Left renal cortex interstitium (tissue), 4 donors: ENCODE measurements at places on chromosomes 5 and 9.

DNA sequence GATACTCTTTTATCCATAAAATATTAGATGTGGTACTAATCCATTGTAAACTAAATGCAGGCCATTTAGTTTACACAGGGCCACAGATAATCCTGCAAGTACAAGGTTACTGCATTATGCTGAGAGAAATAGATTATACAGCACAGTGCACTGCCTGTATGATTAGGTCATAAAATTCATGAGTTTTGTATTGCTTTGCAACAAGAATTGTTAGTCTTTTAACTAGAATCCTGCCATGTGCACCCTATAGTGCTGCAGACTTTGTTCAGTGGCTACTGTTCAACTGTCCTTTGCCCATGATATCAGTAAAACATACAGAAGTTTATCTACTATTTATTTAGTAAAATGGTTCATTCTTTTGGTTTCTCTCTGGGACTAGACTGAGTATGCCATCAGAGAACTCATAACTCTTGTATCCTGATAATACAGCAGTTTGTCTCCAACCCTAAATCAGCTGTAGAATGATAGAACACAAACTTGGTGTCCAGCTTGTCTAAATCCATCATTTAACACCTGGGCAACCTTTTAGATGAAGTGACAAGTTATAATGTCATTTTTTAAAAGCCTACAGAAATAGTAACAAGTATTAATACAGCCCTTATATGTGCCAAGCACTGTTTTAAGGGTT, 291.2 kb downstream of the TMEM167A start:
- no peak for DNase-seq

- DNase-seq: no peak
Measured at GRCh38 chr9:83294816-83295215, 231.9 kb upstream of the RASEF start.

GRCh38 chr5:155905364-155905763, 421.6 kb upstream of the SGCD start:
- no peak for DNase-seq

- DNase-seq: no peak
Measured at GRCh38 chr5:64872044-64872443, 103.3 kb downstream of the CWC27 start.

DNA sequence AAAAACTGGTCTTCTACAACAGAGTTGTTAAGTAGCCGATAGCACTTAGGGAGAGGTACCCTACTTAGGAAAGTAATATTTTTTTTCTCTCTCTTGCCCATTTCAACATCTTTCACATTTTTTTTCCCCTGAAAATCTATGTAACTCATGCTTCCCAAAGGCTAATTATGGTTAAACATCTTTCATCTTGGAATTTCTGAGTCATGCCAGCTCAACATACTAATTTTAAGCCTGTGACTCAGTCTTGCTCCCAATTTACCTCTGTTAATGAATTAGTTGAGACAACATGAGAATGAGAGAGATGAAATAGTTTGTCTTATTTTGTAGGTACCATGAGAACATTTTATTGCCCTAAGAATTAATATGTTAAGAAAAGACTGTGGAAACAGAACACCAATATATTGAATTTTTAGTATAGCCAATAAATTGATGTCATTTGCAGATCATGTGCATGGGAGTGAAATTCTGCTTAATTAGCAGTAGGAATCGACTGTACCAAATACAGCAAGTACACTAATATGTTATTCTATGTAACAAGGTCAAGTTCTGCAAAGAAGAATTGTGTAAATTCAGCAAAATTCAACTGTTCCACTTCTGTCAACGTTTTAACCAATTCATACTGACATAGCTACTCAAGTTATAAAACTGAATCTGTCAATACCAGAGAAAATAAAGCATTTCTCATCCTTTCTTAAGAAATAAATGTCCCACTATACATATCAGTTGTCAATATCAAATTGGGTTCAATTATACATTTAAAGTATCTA, 550.0 kb downstream of the PTPRD start:
- no peak for DNase-seq

DNA sequence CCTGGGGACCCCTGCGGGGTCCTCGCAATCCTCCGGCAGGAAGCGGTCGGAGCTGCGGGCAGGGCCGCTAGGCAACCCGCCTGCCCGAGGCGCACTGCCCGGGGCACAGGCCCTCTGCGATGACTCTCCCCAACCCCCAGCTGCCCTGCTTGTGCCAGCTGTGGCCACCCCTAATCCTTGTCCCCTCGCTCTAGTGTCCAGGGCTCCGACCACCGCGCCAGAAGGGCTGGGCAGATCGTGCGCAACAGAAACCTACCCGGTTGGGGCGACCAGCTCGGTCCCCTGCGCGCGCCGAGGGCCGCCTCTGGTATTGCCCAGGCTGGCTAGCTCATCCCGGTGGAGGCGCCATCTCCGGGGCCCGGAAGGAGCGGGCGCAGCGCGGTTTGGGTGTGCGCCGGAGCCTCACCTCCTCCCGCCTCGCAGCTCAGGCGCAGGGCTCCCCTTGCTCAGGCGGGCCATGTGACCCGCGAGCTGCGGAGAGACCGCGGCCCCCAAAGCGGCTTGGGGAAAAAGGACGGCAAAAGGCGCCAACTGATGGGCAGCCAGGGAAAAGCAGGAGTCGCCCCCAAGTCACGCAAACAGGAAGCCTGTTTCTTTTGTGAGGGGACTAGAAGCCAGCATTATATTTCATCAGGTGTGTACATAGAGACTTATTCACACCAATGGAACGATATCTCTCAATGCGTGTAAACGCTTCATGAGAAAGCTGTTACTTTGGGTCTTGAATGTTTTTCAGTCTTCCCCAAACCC, 46.8 kb upstream of the RNF20 start:
- DNase-seq: no peak

- no peak for DNase-seq
Measured at GRCh38 chr5:50964746-50965653, 298.6 kb downstream of the PARP8 start.

GRCh38 chr9:19018201-19018600, 14.8 kb downstream of the SAXO1 start:
- no peak for DNase-seq
